Daoy (cell line): ENCODE measurements at places on chromosomes 16 and 17. TPM values are rescaled to one million over a fixed set of nuclear protein-coding genes. Genes with fewer than 3 reads are reported as not detected.

- DNase-seq: no peak
Observed at GRCh38 chr16:28844226-28844885, 1.8 kb downstream of the TUFM start.

GRCh38 chr16:77574867-77575624 lies 140.2 kb upstream of the ADAMTS18 start:
- DNase-seq: no peak

DNA sequence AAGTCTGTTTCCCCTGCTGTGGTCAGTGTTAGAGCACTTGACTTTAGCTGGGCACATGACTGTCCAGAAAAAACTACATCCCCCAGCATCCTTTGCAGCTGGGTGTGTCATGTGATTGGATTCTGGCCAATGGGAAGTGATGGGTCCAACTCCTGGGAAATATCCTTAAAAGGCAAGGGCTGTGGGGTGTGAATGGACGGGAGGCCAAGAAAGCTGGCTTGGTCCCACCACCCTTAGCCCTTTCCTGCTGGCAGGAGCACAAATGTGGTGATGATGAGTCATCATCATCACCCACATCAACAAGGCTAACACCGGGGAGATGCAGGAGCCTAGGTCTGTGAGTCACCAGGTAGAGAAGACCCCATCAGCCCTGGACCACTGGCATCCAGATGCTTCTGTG lies 341.7 kb downstream of the C16orf95 start:
- peak; percentile 91 for DNase-seq

Gene PLCG2
- 1.5 and 1.8 TPM in 2 replicates for total RNA-seq

GRCh38 chr16:29962344-29962994 lies 590 bp downstream of the TMEM219 start:
- DNase-seq: peak; percentile 27

GRCh38 chr16:9160551-9160911 lies 69.1 kb downstream of the HAPSTR1 start:
- no peak for DNase-seq

Gene EFCAB3
- total RNA-seq: not detected in 2 replicates

DNA sequence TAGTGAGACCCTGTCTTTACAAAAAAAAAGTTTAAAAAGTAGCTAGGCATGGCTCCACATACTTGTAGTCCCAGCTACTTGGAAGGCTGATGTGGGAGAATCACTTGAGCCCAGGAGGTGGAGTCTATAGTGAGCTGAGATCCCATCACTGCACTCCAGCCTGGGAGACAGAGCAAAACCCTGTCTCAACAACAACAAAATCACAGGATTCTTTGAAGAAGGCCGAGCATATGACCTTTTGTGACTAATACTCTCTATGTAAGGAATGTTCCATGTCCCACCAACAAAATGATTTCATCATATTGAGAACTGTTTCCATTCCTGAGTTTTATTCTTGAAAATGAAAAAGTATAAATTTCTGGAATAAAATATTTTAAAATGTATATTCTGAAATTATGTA lies 58.9 kb upstream of the EFCAB3 start:
- DNase-seq: no peak

DNA sequence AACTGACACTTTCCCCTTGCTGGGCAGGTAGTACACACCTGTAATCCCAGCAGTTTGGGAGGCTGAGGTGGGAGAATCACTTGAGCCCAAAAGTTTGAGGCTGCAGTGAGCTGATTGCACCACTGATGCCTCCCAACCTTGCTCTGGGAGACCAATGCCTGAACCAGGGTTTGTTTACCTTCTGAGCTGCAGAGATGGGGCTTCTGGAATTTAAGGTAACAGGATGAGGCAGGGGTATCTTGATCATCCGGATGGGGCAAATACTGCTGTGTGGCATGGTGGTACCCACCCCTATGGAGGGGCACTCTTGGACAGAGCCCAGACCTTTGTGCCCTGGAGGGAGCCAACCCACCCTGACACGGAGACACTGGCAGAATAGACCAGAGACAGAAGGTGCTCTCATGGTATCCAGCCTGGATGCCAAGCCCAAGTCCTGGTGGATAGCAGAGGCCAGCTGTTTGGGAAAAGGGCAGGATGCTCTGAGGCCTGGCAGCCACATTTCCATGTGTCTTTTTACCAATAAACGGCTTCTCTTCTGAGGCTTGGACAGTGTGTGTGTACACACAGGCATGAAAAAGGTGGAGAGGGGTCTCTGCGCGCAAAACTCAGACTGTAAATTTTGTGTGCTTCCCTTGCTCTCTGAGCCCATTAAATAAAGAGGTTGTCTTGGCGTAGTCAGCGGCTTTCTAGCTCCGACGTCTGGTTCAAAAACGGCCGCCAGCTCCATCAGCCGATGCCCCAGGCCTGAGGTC lies 4.4 kb downstream of the ZNF48 start:
- DNase-seq: no peak

- no peak for DNase-seq
Observed at GRCh38 chr17:27800522-27800921, at the start of gene NOS2. NOS2 (minus strand) TSS chr17:27800529; CDS start chr17:27798809, 1,720 bp downstream.

Gene EXOC3L1
- total RNA-seq: 0.63 and 0.74 TPM in 2 replicates

DNA sequence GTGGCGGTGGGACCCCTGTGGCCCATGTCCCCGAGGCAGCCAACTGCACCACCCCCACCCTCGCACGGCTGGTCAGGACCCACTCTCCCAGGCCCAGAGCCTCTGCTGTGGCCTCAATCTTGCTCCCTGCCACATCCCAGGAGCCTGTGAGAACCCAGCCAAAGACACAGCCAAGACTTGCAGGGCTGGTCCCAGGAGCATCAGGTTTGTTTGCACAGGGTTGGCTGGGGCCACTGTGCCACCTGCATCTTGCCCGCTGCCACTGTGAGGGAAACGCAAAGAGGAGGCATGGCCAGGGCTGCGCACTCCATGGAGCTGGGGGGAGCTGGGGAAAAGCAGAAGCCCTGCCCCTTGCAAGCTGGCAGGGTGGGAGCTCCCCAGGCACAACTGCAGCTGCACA lies 92.5 kb downstream of the SSH2 start:
- no peak for DNase-seq

GRCh38 chr17:39212195-39212810 lies 12.2 kb downstream of the RPL19 start:
- no peak for DNase-seq

Gene BIRC5
- total RNA-seq: 223 and 248 TPM in 2 replicates

Gene CHCT1
- total RNA-seq: not detected in 2 replicates
